ENCODE measurements at places on chromosomes 5 and 9. TPM values are rescaled to one million over a fixed set of nuclear protein-coding genes. Genes with fewer than 3 reads are reported as not detected.

GPR150 gene
- 2.5 TPM for total RNA-seq

GABRB2 gene
- not detected for total RNA-seq

NRARP gene
- 0.91 TPM for total RNA-seq

DNA sequence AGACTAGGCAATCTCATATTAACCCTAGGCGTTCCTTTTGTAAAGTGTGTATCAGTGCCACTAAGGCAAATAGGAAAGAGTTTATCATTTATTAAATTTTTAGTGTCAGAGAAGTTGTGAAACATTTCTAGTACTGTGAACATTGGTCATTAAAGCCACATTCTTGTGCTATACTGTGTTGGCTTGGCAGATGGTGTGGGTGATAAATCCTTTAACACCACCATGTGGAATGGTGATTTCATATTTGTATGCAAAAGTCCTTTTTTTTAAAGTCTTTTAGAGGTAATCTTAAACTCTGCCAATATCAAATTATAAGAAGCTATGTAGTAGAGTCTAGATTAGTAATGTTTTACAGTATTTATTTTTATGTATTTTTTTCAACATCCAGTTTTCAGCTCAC is 18.1 kb downstream of the SLC12A2 start:
- no peak for DNase-seq

GRCh38 chr9:76859860-76860259 is 46.1 kb downstream of the PRUNE2 start:
- no peak for DNase-seq

DNA sequence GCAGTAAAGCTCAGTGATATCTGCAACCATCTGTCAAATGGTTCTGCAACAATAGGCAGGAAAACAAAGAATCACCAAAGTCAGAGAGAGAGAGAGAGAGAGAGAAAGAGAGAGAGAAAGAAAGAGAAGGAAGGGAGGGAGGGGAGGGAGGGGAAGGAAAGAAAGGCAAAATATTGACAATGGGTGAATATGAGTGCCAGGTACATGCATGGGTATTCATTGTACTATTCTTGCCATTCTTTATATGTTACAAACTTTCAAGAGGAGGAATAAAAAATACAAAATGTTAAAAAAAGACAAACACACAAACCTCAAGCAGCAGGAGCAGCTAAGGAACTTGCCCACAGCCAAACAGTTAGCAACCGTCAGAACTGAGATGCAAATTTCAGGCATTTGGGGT is 350.8 kb upstream of the RFX3 start:
- DNase-seq = no peak

DNA sequence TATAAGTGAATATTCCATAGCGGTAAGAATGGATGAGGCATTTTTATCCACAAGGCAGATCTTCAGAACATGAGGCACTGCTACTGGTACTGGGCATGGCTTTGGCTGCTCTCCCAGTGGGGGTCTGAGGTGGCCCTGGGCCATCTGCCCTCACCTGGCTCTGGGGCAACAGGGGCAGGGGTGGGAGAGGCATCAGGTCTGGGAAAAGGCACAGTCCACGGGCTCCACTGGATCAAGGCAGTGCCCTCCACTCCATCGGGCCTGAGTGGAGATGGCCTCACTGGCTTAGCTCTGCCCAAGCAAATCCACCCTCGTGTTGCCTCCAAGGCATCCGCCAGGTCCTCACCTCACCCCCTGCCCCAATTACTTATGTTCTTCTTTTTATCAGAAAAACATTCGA is 10.9 kb upstream of the NKD2 start:
- no peak for DNase-seq

DNA sequence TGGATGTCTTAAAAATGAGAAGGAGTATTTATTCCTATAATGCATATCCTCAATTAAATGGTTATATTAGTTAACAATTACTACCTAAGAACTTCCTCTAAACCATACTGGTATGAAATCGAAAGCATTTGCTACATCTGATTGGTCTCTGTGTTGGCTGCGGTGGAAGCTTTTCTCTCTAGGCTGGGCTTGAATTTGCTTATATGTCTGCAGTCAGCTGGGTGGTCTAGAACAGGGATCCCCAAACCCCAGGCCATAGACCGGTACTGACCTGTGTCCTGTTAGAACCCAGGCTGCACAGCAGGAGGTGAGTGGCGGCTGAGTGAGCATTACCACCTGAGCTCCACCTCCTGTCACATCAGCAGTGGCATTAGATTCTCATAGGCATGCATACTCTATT is 112.3 kb downstream of the TLE4 start:
- DNase-seq = no peak

GRCh38 chr5:179413711-179414458 is 68.6 kb upstream of the ADAMTS2 start:
- no peak for DNase-seq
